Activated T-helper 17 cell treated with anti-CD3 and anti-CD28 coated beads, Interleukin-2, amount 50 U/mL, for 72 hours (primary cell): ENCODE measurements at places on chromosomes 1 and 21.

GRCh38 chr21:38768471-38769063 is 37.2 kb upstream of the ETS2 start:
- ATAC-seq = peak; percentile 65

- no peak for ATAC-seq
Measured at GRCh38 chr1:18149027-18149641, 41.5 kb downstream of the IGSF21 start.

DNA sequence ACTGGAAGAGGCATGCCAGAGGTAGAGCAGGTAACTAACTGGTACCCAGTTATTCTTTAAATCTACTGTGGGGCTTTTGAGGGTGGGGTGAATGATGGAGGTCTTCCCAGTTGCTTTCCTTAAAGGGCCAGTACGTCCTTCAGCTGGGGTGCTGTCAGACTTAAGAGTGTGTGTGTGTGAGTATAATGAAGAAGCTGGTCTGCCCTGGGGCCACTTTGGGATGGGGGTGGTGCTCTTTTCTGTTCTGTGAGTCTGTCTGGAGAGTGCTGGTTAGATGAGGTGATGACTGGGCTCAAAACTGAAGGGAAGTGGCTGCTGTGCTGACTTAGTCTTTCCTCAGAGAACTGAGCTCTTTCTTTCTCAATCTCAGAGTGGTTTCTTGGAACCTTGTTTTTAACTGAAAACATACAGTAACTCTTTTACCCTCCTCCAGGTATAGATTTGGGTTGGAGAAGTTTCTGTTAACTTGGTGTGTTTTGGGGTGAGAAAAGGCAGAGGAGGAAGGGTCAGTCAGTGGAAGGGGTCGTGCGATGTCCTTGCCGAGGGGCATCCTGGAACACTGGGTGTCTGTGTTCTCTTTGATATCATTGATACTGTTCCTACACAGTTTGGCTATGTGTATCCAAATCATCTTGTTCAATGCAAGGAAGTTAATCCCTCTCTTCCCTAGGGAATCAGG is 746 bp downstream of the MACF1 start:
- ATAC-seq = peak; percentile 93

- ATAC-seq = no peak
Measured at GRCh38 chr1:116382857-116383483, 9.9 kb downstream of the ATP1A1 start.

- no peak for ATAC-seq
Measured at GRCh38 chr1:115088115-115088778, 1.1 kb downstream of the TSPAN2 start.

DNA sequence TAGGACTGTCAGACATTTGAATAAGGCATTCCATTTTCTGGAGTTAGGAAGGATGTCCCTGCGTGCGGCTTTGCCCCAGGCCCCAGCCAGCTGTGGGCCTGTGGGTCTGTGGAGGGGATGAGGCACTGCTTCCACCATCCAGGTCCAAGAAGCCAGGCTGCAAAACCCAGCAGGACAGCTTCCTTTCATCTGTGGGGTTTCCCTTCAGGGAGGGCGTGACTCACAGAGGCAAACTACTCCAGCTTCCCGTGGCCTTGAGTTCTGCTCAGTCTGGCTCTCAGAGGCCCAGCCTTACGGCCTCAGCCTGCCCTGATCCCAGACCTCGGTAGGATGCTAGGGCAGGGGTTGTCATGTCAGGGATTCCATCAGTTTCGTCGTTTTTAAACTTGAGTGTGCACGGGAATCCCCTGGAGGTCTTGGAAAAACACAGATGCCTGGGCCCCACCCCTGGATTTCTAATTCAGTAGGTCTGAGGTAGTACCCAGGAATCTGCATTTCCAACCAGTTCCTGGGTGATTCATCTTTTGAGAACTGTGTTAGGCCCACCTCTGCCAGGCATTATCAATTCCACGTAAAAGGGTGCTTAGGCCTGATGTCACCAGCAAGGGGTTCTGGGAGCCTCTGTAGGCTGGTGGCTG is 32.3 kb upstream of the TENT5C start:
- ATAC-seq = peak; percentile 74
